Activated effector memory CD4-positive, alpha-beta T cell treated with anti-CD3 and anti-CD28 coated beads, Interleukin-2, amount 50 U/mL, for 16 hours (primary cell): ENCODE measurements at places on chromosomes 6 and 20.

GRCh38 chr20:23584434-23585199 is 16.3 kb upstream of the CST9L start:
- no peak for DNase-seq

GRCh38 chr20:53045941-53046340 is 73.8 kb downstream of the TSHZ2 start:
- no peak for DNase-seq

DNA sequence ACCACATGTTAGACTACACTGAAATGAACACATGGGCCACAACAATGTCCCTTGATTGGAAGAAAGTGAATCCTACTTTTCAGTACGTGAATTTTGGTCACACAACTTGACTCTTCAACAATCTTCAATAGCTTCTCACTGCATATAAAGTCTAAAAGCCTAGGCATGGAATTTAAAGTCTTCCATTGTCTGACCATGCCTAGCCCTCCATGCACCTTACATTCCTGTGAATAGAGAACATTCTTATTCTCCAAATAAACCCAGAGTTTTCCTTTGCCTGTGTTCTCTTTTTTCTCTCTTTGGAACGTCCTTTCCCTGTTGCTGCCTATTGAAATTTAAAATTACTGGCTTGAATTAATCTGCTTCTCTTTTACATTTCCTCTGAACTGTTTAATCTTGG is 207.5 kb downstream of the ASCC3 start:
- DNase-seq = no peak

DNA sequence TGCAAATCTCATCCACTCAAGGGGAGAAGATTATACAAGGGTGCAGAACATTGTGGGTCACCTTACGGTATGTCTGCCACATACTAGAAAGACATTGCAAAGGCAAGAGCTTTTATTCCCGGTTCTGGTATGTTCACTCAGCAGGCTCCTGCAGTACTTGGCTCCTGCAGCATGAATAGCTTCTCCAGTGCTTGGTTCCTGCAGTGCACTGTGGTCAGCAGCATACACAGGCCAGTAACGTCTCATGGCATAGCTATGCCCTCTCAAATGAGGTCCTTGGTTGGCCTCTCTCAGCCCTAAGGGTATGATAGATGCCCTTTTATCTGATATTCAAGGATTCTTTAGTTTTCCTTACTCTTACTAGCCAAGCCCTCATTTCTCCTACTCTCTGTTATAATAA is 12.6 kb downstream of the TCP11 start:
- DNase-seq = no peak

- DNase-seq = no peak
These were observed 83.8 kb downstream of the UST start for GRCh38 chr6:148830614-148831013.

- no peak for DNase-seq
These were observed 93.5 kb downstream of the RPS12 start for GRCh38 chr6:132907914-132908313.

DNA sequence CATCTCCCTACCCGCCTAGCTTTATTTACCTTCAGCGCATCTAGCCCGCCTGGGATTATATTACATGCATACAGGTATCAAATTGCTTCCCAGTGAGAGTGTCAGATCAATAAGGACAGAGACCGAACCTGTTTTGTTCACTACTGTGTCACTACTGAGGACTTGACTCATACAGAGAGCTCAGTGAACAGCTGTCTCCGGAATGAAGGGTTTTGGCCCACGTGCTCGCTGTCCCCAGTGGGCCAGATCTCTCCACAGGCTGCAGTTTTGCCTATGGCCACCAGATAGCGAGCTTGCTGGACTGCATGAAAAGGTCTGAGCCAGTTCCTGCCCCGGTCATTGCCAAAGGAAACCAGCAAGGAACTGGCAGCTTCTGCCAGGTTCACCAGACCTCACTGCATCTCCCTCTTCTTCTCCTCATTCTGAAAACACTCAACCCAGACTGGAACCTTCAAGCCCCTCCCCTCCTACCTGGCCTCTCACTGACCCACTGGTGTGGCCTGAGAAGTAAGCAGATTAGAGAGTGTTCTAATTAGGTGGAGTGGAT is 150.8 kb downstream of the ZMYND8 start:
- DNase-seq = no peak
